Femur (tissue), 1 donor: ENCODE measurements at places on chromosomes 6 and 20.

GRCh38 chr6:27694547-27694874 lies 217.7 kb downstream of the OR2B2 start:
- DNase-seq = no peak

GRCh38 chr6:43263314-43264178 lies 20.3 kb downstream of the TTBK1 start:
- DNase-seq = peak; percentile 82

DNA sequence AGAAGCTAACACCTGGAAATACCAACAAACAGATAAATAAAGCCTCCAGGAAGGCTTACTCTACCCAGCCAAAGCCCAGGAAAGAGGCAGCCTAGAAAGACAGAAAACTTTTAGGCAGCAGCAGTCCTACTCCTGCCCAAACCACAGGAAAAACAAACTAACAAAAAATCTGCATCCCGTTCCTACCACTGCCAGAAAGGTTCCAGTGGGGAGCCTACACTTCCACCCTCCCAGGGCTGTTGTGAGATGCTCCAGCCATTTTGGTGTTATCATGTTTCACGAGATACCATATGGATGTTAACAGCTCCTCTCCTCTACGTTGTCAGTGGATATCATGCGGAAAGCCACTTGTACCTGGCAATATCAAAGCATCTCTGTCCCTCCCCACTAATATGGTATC lies 336.7 kb upstream of the PRND start:
- DNase-seq = no peak

GRCh38 chr20:56750430-56750829 lies 121.3 kb downstream of the TFAP2C start:
- DNase-seq = no peak

DNA sequence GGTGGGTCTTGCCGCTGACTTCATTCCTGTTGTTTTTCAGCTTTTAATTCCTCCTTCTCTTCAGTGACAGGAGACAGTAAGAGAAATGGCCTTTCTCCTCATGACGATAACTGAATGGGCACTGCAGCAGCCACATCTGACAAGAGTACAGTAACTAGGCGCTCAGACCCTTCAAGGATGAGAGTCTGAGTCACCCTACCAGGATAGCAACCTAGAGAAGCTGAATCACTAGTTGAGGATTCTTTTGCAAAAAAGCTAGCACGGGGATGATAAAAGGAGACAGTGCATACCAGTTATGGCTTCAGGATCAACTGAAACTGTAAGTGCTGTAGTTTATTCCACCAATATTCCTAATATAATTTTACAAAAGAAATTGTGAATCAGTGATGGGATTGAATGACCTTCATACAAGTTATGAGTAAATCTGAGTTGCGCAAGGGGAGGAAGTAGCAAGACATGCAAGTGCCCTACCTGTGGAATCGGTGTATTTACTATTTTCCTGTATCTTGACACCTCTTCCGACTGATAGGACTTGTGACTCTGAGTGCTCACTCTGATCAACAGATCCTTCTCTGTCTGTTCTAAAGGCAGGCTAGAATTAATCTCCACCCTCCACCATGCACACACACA lies 161.8 kb upstream of the GRIK2 start:
- DNase-seq = no peak

- DNase-seq = no peak
These were observed 35.1 kb downstream of the SGK1 start for GRCh38 chr6:134282816-134283215.

- DNase-seq = no peak
These were observed 274.3 kb downstream of the QKI start for GRCh38 chr6:163688739-163689362.

GRCh38 chr6:102075539-102075938 lies 682.0 kb downstream of the GRIK2 start:
- DNase-seq = no peak

DNA sequence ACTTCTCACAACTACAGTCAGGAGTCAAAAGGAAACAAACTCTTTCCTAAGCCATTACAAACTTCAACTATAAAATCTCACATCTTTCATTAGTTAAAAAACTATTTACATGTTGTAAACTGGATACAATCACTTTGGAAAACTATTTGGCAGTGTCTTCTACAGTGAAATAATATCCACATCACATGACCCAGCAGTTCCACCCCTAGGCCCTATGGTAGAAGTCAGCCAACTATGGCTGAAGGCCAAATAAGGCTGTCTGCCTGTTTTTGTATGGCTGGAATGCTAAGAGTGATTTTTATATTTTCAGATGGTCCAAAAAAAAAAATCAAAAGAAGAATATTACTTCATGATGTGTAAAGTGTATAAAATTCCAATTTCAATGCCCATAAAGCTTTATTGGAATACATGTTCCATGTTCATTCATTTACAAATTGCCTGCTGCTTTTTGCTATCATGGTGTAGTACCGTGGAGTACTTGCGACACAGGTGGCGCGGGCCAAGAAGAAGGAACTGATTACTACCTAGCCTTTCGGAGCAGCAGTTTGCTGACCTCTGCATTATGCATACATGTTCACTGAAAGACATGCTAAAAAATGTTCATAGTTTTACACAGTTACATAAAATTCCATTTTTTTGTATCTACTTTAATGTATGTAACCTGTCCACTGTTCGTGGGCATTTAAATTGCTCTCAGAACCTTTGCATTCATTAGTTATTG lies 129.0 kb downstream of the KIF16B start:
- DNase-seq = peak; percentile 70

GRCh38 chr6:32829495-32829894 lies 9.0 kb downstream of the TAP2 start:
- no peak for DNase-seq

- DNase-seq = no peak
These were observed 4.5 kb downstream of the PDE10A start for GRCh38 chr6:165658395-165659058.

GRCh38 chr6:33140556-33140955 lies 51.7 kb downstream of the COL11A2 start:
- DNase-seq = no peak

GRCh38 chr6:121482004-121482693 lies 46.7 kb downstream of the GJA1 start:
- no peak for DNase-seq

- no peak for DNase-seq
These were observed 18.0 kb upstream of the PREX1 start for GRCh38 chr20:48845721-48846306.

DNA sequence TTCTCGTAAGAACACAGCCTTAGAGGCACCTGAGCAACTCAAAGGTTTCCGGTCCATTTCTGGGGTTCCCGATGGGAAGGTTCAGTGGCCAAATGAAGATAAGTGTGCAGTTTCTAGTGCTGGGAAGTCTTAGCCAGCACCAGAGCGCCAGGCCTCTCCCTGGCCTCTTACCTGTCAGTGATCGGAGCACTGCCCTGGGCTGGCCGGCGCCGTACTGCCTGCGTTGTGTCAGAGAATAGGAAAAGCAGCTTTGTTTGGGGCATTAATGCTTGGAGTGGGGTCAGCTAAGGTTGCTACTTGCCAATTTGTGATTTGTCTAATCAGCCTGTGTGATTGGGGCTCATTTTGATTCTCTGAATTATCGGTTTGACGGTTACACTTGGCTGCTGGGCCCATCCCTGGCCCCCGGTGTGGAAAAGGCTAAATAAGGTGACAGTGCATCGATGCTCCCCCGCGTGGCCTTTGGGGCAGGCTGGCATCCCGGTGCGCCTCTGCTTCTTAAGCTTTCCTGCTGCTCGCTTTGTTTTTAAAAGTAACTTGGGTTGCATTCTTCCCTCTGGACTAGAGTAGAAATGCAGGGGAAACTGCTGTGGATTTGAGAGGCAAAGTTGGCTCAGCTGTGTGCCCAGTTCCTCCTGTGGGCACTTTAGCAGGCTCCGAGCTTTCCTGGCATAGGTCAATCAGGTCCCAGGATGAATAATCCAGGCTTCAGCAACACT lies 51.8 kb downstream of the TCP11 start:
- no peak for DNase-seq
